ENCODE measurements at places on chromosomes 12 and 14.

DNA sequence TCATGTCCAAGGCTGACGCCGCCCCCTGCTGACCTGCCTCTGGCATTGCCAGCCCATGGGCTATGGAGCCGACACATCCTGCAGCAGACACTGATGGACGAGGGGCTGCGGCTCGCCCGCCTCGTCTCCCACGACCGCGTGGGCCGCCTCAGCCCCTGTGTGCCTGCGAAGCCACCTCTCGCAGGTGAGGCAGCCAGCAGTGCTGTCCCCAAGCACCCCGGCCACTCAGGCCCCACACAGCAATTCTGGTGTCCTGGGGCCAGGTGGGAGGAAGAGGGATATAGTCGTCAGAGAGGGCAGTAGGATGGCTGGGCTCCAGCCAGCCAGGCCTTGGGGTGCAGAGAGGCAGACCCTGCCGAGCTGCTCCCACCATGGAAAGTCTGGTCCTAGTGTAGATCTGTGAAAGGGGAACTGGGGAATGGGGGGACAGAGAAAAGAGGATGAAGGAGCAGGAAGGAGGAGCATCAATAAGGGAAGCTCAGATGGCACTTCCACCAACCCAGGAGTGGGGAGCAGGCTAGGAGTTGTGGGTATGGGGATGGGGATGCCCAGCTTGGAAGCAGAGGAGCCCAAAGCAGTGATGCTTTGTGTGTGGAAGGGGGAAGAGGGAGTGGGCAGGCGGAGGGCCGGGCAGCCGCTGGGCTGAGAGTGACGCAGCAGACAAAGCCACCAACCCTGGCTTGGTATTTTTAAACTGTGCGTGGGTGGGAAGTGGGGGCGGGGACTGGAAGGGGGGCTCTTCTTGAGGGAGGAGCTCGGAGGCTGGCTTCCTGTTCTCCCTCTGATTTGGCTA lies 4.7 kb downstream of the NAB2 start:
- peak; percentile 94 for DNase-seq

DNA sequence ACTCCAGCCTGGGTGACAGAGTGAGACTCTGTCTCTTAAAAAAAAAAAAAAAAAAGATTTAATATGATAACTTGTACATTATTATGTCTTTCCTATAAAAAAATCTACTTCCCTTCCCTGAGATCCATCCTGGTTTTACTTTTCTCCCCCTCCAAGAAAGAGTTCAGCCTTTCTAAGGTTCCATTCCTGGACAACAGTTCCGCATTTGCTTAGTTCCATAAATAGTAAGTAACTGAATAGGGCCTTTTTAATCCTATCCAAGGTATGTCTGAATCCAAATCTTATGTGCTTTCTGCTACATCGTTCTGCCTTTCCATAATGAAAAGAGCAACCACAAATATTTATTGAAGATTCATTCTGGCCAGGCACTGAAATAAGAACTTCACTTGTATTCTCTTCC lies 187.8 kb downstream of the DACT1 start:
- peak; percentile 36 for DNase-seq

DNA sequence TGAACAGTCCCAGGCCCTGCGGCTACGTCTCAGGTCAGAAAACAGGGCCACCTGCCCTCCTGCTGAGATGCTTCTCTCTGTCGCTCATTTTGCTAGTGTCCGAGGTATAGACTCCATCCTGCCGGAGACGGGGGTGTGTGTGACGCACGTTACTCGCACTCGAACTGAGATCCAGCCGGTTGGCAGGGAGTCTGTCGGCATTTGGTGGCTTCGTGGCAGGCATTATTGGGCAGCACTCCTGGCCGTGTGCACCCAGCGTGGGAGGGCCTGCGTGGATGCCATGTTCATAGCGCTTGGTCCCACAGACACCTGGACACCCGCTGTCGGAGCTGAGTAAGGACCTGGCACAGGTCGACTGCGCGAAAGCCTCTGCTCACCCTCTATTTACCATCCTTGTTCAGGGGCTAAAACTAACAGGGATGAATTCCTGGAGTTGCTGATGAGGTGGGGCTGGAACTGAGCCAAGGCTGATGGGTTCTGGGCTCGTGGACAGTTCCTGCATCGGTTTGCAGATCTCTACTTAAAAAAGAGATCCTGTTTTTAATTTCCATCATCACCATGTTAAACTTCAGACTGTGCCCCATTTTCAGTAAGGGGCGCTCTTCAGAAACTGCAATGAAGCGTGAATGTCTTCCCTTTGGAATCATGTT lies 28.6 kb downstream of the AACS start:
- no peak for DNase-seq

GRCh38 chr12:51755251-51755650 lies 93.3 kb downstream of the FIGNL2 start:
- no peak for DNase-seq

DNA sequence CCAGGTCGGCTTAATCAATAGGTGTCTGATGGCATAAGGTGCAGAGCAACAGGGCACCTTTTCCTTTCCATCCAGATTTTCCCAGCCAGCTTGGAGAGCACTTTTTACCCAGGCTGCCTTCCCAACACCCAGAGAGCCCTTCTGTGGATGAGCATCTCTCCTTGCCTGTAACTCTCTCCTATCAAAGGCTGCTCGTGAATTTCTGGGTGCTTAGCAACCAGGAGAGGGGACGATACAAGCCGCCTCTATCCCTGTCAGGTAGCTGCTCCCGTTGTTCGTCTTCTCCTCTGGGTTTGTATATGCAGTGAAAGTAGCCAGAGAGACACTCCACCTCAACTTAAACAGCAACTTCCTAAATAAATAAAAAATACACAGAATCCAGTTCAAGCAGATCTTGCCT lies 124.2 kb downstream of the CACNA1C start:
- no peak for DNase-seq

GRCh38 chr12:92297932-92298696 lies 152.5 kb upstream of the BTG1 start:
- no peak for DNase-seq

DNA sequence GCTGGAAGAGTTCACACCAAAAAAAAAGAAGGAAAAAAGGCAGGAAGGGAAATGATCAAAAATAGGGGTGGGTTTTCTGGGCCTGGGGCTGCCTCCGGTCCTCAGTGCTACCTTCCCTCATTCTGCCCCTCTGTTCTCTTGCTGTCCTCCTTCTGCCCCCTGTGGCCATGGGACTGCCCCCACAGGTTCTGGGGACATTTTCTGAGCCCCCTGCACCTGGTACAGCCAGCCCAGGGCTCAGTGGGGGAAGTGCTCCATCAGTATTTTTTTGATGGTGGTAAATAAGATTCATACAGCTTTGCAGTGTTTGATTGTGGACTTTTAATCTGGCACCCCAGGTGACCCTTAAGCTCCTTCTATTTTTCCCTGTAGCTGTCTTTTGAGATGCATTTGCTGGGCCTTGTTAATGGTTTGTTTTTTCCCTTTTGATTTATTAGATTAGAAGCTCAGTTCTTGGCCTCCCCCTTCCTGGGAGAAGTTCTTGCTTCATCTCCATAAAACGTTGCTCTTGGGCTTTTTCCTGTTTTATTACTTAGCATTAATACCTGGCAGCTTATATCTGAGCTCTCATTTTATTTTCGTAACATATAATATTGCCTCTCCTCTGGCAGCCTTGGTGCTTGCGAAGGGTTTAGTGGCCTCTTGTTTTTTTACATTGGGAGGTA lies 43.1 kb downstream of the CHST11 start:
- DNase-seq: no peak

- DNase-seq: no peak
Observed at GRCh38 chr14:87331991-87332390, 661.0 kb downstream of the GALC start.

DNA sequence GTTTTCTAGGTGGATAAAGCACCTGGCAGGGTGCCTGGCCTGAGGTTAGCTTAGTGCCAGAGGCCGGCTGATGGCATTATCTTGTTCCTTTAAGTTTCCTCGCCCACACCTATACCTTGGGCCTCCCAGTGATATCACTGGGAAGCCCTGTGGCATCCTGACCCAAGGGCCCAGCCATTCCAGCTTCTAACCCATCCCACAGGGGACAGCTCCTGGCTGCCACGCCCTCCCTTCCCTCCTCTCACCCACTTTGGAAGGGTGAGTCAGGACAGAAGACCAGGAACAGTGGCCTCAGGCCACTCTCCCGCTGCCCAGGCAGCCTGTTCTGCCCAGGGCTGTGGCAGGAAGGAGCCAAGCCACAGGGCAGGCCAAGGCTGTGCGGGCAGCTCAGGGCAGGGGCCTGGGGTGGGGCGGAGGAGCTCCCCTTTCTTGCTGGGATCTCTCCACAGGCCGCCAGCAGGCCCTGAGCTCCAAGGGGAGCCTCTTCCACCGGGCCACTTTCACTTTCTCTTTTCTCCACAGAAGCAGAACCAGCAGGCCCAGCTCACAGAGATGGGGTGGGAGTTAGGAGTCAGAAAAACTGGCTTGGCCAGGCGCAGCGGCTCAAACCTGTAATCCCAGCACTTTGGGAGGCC lies 75.1 kb downstream of the IRF2BPL start:
- DNase-seq: no peak

DNA sequence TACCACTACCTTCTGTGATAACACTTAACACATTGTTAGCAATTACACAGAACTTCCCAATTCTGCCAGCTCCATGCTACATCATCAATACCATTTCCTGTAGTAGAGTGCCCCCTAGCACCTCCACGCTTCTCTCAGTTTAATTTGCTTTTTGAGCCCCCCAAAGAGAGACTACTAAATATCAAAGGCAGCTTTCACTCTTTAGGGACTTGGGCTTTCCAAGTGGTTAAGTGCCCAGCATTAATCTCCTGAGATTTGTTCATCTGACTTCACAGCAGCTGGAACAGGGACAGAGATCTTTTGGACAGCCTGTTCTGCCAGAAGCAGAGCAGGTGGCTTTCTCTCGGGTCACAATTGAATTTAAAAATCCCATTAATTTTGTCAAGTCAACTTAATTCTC lies 954.9 kb downstream of the DIO2 start:
- DNase-seq: peak; percentile 16

- peak; percentile 71 for DNase-seq
Observed at GRCh38 chr12:57340104-57340503, 89.1 kb upstream of the STAC3 start.

- no peak for DNase-seq
Observed at GRCh38 chr12:119378903-119379302, 44.4 kb downstream of the CCDC60 start.

- peak; percentile 80 for DNase-seq
Observed at GRCh38 chr14:34875031-34875922, at the start of gene BAZ1A. Gene BAZ1A, minus strand, starts transcription at chr14:34875360. Its CDS starts 756 bp downstream, at chr14:34874604.

DNA sequence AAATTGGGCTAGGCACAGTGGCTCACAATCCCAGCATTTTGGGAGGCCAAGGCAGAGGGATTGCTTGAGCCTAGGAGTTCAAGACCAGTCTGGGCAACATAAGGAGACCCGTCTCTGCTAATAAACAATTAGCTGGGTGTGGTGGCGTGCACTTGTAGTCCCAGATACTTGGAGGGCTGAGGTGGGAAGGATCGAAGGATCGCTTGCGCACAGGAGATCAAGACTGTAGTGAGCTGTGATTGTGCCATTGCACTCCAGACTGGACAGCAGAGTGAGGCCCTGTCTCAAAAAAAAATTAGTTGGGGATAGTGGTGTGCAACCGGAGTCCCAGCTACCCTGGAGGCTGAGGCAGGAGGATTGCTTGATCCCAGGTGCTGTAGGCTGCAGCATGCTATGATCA lies 38.7 kb upstream of the BCL7A start:
- no peak for DNase-seq
